Activated CD4-positive, CD25-positive, alpha-beta regulatory T cell treated with anti-CD3 and anti-CD28 coated beads, Interleukin-2, amount 50 U/mL, for 16 hours (primary cell): ENCODE measurements at places on chromosomes 1 and 21.

- no peak for DNase-seq
These were observed 21.5 kb downstream of the LTN1 start for GRCh38 chr21:28971171-28971570.

GRCh38 chr1:3821908-3822307 lies 25.6 kb upstream of the LRRC47 start:
- DNase-seq = no peak

- DNase-seq = no peak
These were observed 151.1 kb downstream of the LYPLAL1 start for GRCh38 chr1:219324629-219325367.

- DNase-seq = no peak
These were observed 33.7 kb downstream of the PTP4A2 start for GRCh38 chr1:31904339-31905092.

DNA sequence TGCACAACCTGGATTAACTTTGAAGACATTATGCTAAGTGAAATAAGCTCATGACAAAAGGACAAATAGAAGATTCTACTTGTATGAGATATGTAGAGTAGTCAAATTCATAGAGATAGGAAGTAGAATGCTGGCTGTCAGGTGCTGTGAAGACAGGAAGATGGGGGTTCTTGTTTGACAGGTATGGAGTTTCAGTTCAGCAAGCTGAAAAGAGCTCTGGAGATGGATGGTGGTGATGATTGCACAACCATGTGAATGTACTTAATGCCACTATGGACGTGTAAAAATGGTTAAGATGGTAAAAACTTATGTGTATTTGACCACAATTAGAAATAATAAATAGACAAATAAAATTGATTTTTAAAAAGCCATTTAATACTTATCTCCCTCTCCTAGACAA lies 169.8 kb upstream of the DUSP10 start:
- no peak for DNase-seq
